ENCODE measurements at places on chromosomes 1 and 21. TPM values are rescaled to one million over a fixed set of nuclear protein-coding genes. Genes with fewer than 3 reads are reported as not detected.
A peak's percentile ranks its signal among the peaks of the same experiment; 100 is the strongest.

- DNase-seq, result no peak
Observed at GRCh38 chr1:19922015-19922688, 1.3 kb downstream of the PLA2G2E start.

GRCh38 chr1:100075773-100076172 is 57.0 kb downstream of the SASS6 start:
- no peak for DNase-seq

EPHA10 gene
- total RNA-seq, result not detected

CHIT1 gene
- total RNA-seq, result 0.77 TPM

- DNase-seq, result no peak
Observed at GRCh38 chr1:216178281-216178680, 245.0 kb downstream of the USH2A start.

- no peak for DNase-seq
Observed at GRCh38 chr1:94858276-94858675, 38.1 kb downstream of the SLC44A3 start.

DNA sequence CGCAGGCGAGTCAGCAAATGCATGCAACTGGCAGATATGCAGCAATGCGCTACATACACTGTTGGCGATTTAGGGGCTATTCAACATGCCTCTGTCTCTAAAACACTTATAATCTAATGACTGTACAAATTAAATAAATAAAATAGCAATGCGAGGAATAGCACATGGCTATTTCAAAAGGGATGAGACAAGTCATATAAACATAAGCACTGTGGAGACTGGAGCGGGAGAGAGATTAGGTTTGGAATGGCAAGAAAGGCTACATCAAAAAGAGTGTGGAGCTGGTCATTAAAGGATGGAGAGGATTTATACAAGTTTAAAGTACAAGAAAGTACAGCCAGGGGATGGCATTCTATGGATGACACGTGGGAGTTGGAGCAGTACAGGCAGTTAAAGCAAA is 523.5 kb upstream of the CAMK1G start:
- no peak for DNase-seq

DNA sequence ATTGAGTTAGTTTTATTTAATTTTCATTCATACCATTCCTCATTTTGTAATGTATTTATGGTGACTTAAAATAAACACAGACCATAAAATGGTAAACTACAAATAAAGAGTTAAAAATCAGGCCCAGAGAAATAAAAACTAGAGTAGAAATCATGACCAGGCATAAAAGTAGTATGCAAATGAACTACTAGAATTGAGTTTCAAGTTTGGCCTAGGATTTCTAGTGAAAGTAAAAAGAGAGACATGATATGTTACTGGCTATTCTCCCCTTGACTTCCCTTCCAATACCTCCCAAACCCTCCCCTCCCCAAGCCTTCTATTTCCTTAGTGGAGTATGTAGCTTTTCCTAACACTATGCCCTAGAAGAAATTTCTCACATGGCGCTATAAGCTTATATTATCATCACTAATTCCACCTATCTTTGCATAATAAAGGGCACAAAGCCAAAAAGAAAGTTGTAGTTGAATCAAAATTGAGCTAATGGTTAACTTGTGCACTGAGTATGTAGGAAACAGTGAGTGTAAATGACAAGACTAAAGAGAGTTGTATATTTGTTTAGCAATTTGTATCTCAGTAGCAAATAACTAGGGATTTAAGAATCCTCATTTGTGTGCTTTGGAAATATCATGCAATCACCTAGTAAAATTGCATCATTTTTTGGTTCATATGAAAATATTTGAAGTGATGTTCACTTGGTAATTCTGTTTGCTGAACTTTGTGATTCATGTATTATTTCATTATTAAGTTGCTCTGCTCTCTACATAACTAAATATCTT is 29.7 kb upstream of the CDC14A start:
- DNase-seq, result no peak

GIPC2 gene
- 6.0 TPM for total RNA-seq

DNA sequence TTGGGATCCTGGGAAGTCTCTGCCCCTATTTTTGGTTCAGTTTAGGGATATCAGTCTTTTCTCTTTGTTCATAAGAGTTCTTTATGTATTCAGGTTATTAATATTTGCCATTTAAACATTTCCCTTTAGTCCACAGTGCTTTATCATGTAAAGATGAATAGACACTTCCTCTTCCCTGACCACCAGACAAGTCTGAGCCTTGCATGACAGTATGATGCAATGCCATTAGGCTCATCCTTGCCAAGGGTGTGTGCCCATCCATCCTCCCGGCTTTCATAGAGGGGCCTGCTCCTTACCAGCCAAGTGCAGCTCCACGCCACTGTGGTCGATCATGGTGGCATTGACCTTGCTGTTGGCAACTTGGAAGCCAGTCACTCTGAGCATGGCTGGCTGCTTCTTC is 52.1 kb downstream of the ZSCAN20 start:
- DNase-seq, result no peak

DNA sequence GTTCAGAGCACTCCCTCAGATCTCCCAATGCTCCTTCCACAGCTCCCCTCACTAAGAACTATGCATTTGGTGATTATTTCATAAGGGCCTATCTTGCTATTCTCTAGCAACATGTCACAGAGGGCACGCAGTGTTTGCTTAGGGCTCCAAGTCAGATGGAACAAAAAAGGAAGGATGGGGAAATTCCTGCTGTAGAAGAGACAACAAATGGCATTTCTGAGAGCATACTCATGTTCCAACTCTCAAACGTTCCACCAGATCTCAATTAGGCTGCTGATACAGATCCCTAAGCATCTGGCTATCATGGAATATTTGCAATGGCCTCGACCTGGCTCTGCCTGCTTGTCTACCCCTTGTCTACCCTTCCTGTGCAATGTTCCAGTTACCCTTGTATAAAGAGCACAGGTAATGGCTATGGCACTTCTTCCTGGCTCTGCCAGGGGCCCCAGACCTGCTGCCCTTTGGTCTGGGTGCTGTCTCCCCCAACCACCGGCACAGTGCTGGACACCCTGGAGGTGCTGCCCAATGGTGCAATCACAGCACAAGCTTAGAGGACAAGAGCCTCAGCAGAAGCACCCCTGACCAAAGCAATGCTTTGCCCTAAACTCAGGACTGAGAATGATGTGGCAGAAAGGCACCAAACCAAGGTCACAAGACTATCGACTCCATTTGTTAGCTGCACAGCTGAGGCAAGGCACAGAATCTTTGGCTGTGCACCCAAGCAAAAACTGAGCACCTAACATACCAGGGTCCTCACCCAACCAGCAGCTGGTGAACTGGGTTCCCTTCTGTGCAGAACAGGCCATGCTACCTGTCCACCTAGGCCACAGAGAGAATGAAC is 3.6 kb downstream of the PARP1 start:
- DNase-seq, result no peak

GRCh38 chr1:107132780-107133179 is 8.1 kb upstream of the NTNG1 start:
- no peak for DNase-seq

SV2A gene
- total RNA-seq, result 1.5 TPM

TMEM59 gene
- total RNA-seq, result 296 TPM

- no peak for DNase-seq
Observed at GRCh38 chr1:109592916-109593315, 26.5 kb downstream of the GNAT2 start.

DNA sequence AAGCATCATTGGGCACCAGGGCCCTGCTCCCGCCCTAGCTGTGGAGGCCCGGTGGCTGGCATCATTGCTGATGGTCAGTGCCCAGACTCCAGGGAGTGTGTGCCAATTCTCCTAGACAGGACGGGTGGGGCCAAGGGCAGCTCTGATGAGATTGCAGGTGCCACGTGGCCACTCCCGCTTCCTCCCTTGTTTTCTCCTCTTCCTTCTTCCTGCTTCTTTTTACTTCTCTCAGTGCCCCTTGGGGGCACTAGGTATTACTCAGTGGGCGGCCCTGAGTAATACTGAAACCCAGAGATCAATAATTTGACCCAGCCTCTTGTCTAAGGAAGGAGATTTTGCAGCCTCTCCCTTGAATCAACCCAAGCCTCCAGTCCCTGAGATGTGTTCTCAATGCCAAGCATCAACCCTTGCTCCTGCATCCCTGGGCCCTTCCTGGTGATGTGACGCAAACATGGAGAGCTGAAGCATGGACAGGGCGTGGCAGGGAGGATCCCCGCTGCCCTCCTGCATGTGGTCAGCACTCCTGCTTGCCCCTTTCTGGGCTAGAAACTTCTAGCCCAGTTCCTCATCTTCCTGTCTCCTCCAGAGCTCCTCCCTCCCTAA is 32.4 kb downstream of the CDK18 start:
- peak; percentile 15 for DNase-seq

SPRR1A gene
- total RNA-seq, result not detected

DNA sequence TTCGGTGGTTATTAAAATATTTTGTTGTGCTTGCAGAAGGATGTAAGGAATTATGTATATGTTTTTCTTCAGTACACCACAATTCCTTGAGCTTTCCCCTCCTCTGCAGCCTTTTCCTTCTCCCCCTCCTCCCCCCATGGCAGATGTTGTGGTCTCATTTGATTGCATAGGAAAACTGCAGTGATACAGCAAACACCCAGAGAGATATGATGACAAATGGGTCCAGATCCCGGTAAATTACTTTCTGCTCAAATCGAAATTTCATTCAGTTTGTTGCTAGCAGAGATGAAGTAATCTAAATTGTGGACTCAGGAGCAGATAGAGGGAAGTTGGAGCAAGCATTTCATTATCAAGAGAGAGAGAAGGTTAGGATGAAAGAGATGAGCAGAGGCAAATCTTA is 9.9 kb downstream of the LMO4 start:
- no peak for DNase-seq

DNA sequence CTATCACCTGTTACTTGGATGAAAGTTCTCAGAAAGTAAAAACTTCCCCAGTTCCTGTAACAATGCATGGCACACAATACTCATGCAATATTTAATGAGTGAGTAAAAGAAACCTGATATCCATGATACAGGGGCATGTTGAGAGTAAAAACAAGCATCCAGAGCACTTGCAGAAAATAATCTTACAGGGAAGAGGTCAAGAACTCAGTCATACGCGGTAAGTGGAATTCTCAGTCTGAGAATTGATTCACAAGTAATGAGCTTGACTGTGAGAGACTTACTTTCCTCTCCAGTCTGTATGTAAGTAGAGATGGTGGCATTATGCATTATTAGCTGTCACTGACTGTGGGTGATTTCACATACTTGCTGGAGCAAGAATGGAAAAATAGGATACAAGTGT is 976.9 kb downstream of the BRINP3 start:
- DNase-seq, result no peak

- no peak for DNase-seq
Observed at GRCh38 chr1:81407000-81407821, 393.5 kb upstream of the ADGRL2 start.

All from uterus (tissue), 4 donors.